ENCODE measurements at places on chromosomes 5 and 9.

- DNase-seq = no peak
Measured at GRCh38 chr9:131404581-131404980, 10.7 kb downstream of the PRRC2B start.

DNA sequence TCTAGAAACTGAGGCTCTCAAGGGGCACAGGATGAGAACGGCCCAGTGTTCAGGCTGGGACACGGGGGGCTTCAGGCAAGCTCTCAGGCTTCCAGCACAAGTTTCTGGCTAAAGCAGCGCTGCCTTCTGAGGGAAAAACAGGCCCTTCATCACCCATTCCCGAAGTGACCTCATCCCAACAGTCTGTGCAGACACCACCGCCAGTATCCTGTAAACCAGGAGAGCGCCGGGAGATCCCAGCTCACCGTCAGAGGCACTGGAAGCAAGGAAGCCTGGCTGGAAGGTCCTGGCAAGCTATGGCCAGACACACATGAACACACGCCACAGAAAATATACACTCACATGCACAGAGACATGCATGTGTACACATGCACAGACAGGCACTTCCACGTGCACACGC, 8.8 kb downstream of the SLC12A7 start:
- DNase-seq = no peak

GRCh38 chr5:11642438-11642837, 261.8 kb downstream of the CTNND2 start:
- no peak for DNase-seq

DNA sequence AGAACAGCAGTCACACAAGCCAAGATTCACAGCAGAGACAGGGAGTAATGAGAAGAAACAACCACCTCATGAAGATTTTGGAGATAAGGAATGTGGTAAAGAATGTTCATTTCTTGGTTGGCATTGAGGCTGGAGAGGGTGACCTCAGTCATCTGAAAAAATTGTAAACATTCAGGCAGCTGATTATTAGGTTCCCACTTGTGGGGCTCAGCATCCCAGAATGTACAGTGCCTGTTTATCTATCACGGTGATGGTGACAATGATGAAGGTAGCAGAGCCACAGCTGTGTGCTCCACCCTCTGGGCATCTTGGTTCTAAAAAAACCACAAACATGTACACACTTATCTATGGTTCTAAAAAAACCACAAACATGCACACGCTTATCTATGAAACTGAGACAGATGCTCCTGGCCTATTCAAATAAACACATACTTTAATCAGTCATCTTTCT, 143.9 kb upstream of the MOCS2 start:
- DNase-seq = no peak

- DNase-seq = no peak
Measured at GRCh38 chr9:4921449-4921848, 63.6 kb upstream of the JAK2 start.

- DNase-seq = no peak
Measured at GRCh38 chr9:27595733-27596132, 22.5 kb upstream of the C9orf72 start.

- no peak for DNase-seq
Measured at GRCh38 chr5:170528976-170529375, 25.2 kb downstream of the KCNIP1 start.

DNA sequence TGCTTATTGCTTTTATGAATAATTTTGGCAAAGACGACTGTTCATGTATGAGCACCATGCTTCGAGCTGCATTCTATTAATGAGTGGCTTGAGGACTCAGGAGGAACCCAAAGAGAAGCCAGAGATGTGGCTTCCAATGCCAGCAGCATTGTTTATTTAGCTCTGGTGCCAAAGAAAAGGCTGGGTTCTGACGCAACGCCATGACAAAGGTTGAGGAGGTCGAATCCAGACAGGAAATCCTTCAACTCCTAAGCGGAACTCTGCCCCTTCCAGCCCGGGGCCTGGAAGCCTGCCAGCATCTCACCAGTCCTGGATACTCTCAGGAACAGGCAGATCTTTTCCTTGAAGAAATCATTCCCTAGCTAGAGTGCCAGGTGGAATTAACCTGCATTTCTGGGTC, 104.4 kb downstream of the ARHGAP26 start:
- no peak for DNase-seq

GRCh38 chr9:108521063-108521590, 334.7 kb downstream of the ACTL7B start:
- no peak for DNase-seq

- DNase-seq = no peak
Measured at GRCh38 chr5:111697215-111697614, 59.8 kb downstream of the NREP start.

GRCh38 chr5:97528941-97529340, 345.9 kb upstream of the RIOK2 start:
- no peak for DNase-seq

DNA sequence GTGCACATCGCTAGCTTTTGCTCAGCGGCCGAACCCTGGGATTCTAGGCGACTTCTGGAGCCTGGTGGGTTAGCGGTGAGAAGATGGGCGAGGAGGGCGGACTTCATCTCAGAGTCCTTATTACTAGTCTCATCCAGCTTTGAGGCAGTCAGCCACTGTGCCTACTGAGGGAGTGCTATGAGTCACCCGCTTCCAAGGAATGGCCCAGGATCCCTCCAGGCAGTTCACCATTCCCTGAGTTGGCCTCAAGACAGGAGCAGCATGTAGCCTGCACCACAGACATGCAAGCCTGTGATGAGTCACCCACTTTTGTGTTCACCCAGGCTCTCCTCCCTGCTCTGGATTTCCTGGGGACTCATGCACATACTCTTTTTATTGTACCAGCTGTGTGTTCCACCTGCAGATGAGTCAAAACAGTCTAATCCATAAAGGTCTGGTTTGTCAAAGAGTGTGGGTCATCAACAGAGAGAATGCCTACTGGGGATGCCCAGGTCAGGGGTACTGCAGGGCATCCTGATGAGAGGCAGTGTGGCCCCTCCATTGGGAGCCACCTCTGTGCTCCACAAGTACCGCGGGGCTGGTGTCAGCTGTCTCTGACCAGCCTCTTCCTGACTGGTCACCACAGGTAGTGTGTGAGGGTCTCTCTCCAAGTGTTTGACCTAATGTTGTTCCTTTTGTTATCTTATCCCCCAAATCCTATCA, 20.2 kb downstream of the SLC22A5 start:
- no peak for DNase-seq

DNA sequence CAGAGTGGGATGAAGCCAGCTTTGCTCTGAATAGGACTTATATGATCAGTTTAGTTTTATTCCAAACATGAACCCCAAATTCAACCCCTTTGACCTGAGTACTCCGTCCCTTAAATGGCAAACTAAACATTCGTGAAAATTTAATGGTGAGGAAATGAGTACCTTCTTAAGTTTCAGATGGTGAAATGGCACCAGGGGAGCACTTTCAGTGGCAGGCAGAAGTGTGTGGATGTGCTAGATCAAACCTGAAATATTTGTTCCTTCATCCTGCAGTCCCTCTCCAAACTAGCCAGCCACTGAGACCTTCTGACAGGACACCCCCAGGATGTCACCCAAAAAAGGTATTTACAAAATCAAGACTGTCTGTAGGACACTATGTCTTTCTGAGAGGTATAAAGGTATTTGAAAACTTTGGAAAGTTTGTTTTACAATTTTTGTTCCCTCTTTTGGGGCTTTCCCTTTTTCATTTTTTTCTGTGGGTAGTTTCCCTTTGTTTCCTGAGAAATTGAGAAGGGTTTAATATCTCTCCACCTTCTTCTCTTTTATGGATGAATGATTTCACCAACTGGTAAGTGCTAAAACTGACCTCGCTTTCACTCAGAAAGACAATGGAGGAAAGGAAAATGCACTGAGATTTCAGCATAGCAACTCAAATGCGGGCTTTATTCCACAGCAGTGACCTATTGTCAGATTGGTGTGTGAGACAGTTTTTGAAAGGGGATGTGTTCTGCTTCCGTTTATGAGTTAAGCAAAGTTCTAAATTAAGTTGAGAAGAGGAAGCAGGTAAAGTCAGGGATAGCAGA, 127.1 kb downstream of the TMC1 start:
- DNase-seq = no peak

DNA sequence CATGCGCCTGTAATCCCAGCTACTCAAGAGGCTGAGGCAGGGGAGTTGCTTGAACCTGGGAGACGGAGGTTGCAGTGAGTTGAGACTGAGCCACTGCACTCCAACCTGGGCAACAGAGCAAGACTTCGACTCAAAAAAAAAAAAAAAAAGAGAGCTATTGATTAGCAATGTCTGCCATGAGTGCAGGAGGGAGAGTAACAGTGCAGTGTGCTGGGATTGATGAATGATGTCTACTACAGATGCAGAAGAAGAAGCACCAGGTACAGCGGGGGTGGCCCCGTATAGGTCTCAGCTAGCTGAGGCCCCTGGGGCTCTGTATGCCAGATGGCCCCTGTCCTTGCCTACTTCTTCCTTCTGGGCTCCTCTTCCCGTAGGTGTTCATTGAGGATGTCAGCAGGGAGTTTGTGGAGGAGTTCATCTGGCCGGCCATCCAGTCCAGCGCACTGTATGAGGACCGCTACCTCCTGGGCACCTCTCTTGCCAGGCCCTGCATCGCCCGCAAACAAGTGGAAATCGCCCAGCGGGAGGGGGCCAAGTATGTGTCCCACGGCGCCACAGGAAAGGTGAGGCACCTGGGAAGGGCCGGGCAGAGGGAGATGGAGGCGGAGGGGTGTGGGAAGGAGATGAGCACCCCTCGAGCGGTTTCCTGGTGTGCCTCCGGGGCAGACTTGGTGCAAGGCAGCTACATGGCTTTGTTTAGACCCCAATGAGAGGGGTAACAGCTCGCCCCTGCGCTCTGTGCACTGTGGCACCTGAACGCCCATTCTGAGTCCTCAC, 13.5 kb downstream of the ASS1 start:
- no peak for DNase-seq

- DNase-seq = no peak
Measured at GRCh38 chr9:31776471-31776870, 608.0 kb upstream of the ACO1 start.

DNA sequence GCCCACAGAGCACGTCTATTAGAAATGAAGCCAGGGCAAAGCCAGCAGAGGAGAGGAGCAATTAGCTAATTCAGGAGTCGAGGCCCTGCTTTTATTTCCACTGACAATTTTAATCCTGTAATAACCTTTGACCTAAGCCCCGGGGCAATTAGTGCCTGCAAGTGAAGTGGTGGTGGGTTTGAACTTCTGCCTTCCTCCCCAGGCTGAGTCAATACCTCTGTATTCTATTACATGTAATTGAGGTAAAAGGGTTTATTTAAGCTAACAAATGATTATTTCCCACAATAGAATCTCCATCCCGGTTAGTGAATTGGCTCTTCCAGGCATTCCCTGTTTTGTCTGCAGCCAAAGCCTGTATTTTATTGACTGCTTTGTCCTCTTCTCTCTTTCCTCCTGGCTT, 49.9 kb downstream of the FGF18 start:
- no peak for DNase-seq

DNA sequence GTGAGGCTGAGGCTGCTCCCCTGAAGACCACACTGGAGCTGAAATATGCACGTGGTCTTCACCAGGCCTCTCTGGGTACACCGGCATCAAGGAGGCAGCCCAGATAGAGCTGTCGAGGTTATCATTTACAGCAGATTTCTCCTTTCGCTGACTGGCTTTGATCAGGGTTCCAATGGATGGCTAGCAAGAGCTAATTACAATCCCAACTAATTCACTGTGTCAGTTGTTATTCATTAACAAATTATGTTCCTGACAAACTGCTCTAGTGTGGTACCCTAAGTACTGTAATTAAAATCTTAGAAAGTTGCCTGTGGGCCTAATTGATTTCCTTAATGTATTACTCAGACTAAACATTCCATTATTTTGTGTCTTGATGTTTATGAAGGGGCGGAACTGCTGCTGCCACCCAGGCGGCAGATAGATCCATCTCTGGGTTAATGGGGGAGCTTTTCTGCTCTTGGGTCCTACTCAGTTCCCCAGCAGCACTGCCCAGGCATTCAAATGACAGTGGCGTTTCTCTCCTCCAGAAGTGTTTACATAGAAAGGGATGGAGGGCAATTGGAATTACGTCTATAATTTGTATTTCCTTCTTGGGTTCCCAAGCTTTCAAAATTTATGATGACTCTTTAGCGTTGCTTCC, 71.7 kb upstream of the RAD23B start:
- no peak for DNase-seq

DNA sequence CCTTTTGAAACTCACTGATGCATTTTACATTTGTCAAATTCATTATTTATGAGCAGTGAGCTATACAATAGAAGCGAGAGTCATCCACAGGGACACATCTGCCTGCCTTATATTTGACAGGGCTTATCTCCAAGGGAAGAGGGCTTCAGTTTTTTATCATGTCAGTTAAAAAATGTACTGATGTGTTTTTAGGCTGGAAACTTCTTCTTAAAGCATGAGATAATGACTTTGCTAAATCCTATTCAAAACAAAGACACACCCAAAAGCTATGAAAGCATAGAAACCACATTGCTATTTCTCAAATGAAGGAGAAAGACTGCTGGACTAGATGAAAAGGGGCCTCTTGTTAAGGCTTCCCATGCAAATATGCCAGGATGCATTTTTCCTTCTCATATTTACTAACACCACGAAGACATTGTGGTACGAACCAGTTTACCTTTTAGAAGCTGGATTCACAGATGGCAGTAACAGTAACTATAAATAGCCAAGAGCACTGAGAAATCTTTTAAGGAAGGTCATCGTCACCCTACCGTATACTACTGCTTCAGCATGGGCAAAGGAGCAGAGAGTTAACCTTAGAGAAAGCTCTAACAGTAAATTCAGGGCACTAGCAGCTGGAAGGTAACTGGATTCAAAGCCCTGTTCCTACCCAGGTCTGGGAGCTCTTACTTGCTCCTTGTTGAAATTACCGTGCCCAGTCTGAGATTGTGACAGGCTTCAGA, 86.3 kb upstream of the IFNK start:
- DNase-seq = no peak

- DNase-seq = no peak
Measured at GRCh38 chr5:96725257-96725656, 63.1 kb downstream of the CAST start.

DNA sequence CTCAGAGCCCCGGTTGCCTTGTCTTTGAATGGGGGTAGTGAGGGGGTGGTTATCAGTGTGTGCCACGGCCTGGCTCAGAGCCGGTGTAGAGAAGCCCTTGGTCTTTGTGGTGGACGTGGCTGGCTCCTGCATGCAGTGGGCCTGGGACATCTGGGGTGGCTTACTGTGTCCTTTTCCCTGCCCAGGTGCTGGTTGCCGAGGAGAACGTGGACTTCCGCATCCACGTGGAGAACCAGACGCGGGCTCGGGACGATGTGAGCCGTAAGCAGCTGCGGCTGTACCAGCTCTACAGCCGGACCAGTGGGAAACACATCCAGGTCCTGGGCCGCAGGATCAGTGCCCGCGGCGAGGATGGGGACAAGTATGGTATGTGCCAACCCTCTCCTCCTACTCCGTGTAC, 16.5 kb downstream of the FGF18 start:
- DNase-seq = no peak

GRCh38 chr5:603081-603998, 8.8 kb upstream of the CEP72 start:
- no peak for DNase-seq

GRCh38 chr9:138051586-138052321, 174.2 kb downstream of the CACNA1B start:
- DNase-seq = no peak

DNA sequence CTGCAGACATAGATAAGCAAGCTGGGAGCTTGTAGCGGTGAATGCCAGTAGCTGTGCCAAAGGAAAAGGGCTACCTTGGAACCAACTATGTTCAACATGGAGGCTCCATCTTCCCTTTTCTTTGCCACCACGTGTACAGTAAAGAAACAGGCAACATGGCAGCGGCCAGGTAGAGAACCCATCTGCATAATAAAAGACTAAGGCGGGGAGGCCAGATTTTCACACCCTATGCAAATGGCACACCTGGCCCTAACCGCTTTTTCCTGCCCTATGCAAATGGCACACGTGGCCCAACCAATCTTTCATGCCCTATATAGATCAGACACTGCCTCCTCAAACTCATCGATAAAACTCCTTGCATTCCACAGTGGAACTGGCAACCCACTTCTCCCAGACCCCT, 477.5 kb upstream of the EDIL3 start:
- DNase-seq = no peak

All from GM13977 (cell line).